Fibroblast of skin of abdomen (primary cell): ENCODE measurements at places on chromosomes 6 and 20.

GRCh38 chr6:37433657-37434271 lies 743 bp downstream of the CMTR1 start:
- DNase-seq, result peak; percentile 4

GRCh38 chr20:24134284-24134683 lies 145.7 kb upstream of the GGTLC1 start:
- DNase-seq, result no peak

GRCh38 chr6:109082188-109082577 lies 12.5 kb downstream of the SESN1 start:
- DNase-seq, result no peak

- DNase-seq, result no peak
Observed at GRCh38 chr6:79422666-79423065, 114.6 kb downstream of the LCA5 start.

DNA sequence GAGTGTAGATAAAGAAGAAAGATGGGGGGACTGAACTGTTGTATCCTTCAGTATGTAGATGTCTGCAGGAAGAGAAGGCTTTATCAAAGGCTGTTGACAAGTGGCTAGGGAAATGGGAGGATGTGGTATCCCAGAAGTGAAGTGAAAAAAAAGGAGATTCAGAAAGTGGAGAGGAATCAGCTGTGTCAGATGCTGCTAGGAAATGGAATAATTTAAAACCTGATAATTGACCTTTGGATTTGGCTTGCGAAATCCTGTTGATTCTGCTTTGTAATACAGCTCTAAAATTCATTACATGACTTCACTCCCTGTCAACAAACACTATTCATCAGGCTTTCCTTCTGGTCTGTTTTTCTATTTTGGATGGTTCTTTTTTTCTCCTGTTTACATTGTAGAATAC lies 41.7 kb downstream of the PHF3 start:
- DNase-seq, result peak; percentile 32

- DNase-seq, result no peak
Observed at GRCh38 chr20:3803289-3803688, 7.2 kb downstream of the CDC25B start.
